ENCODE measurements at places on chromosomes 4 and X.
A peak's percentile ranks its signal among the peaks of the same experiment; 100 is the strongest.

- no peak for DNase-seq
Measured at GRCh38 chrX:131393426-131393825, 104.3 kb upstream of the IGSF1 start.

DNA sequence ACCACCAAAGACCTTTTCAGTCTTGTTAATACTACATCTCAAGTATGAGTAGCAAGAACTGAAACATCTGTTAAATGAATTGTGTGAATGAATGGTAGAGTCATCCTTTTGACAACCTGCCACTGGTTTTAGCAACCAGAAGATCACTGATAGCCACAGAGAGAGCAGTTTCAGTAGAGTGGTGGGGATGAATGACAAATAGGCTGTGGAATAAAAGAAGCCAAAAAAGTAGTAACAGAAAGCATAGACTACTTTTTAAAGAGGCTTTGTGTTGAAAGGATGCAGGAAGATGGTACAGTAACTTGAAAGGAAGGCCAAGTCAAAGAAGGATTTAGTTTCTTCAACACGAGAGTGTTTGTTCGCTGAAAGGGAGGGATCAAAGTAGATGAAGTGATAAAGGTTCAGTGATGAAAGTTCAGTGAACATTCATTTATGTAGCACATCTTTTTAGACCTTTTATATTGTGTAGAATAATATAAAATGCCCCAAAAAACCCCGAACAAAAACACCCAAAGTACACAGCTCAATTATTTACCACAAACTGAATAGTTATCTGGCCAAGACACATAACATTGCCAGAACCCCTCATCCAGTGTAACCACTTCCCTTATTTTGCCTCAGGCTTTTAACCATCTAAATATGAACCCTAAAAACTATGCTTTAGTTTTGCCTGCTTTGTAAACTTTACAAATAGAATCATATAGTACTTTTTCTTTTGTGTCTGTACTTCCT, 40.1 kb upstream of the EIF1AX start:
- DNase-seq, result peak; percentile 31

- DNase-seq, result peak; percentile 63
Measured at GRCh38 chr4:116358633-116359222, 726.6 kb downstream of the TRAM1L1 start.

DNA sequence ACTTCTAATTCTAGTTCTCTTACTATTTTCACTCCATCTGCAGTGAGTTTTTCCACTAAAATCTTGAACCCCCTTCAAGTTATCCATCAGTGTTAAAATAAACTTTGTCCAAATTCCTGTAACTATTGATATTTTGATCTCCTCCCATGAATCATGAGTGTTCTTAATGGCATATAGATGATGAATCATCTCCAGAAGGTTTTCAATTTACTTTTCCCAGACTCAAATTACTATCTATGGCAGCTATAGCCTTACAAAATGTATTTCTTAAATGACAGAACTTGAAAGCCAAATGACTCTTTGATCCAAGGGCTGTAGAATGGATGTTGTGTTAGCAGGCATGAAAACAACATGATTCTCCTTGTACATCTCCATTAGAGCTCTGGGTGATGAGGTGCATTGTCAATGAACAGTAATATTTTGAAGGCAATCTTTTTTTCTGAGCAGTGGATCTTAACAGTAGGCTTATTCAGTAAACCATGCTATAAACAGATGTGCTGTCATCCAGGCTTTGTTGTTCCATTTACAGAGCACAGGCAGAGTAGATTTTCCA, 16.1 kb upstream of the IQCM start:
- DNase-seq, result no peak

GRCh38 chr4:22336822-22337221, 179.0 kb downstream of the ADGRA3 start:
- DNase-seq, result no peak

DNA sequence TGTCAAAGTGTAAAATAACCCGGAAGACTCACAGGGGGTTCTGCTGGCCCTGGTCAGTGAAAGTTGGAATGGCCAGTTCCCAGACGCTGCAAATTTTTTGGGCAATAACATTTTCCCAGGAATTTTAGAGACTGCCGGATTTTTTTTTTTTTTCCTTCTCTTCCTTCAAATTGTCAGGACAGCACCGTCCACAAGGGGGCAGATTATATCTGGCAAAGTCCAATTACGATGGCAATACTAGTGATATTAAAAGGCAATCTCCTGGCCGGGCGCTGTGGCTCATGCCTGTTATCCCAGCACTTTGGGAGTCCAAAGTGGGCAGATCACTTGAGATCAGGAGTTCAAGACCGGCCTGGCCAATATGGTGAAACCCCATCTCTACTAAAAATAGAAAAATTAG, 20.5 kb downstream of the SLC25A5 start:
- peak; percentile 25 for DNase-seq

DNA sequence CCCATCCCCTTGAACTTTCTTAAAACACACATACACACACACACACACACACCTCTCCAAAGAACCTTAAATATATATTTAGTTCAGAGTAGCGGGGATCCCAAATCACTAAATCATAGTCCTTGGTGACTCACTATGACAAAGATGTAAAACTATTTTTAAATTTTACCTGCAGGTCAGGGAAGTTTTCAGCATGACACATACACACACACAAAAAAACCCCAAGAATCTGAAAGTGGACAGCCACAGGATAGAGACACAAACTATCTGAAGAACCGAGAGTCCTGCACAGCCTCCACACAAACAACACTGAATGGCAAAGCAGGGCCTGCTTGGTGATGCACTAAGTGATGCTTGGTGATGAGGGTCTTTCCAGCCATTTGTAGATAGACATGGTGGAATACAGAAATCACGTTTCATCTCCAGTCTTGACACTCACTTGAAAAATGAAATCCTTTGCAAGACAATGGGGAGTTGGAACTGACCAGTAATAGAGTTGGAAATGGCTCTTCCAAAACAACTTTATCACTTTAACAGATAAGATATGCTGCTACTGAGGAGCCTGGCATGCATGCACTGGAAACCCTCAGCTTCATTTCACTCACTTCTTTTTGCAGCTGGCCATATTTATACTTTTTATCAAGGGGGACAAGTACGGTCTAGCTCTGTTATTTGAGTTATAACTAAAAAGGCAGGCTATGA, 307.3 kb downstream of the RAPGEF2 start:
- DNase-seq, result no peak

GRCh38 chr4:17719106-17719505, 62.3 kb downstream of the FAM184B start:
- no peak for DNase-seq

- DNase-seq, result no peak
Measured at GRCh38 chr4:37502070-37502469, 184.1 kb downstream of the RELL1 start.

DNA sequence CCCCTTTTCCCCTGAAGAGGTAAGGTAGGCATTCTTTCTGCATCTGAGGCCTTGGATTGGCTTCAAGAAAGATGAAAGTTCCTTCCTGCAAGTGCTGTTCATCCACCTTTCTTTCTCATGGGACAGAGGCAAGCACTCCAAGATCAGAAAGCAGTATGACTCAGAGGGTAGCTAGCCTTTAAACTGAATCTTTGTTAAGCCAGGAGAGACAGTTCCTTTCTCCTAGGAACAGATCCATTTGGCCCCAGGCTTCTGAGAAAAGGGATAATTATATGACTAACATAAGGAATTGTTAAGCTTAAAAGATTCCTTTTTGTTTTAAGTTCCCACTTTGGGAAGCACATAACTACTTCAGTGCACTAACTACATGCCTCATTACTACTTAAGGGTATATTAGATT, 192.0 kb downstream of the PPP3CA start:
- no peak for DNase-seq

- no peak for DNase-seq
Measured at GRCh38 chr4:95388911-95389310, 159.9 kb downstream of the UNC5C start.

- no peak for DNase-seq
Measured at GRCh38 chr4:113957956-113958355, 21.5 kb downstream of the ARSJ start.

DNA sequence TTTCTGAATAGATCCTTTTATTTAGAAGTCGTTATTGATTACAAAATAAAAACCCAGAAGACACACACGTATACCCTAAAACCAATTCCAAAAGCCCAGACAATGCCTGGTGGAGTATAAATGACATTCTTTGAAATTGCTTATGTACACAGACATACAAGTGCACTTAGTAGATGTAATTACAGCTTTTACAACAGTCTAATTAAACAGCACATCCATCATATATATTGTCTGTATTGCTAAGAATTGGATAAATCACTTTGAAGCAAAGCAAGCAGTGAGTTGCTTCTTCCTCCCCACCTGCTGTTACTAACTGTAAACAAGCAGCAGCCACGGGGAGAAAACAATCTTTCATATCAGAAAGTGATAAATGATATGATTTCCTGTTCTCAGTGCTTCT, 645.7 kb downstream of the TLL1 start:
- DNase-seq, result no peak

DNA sequence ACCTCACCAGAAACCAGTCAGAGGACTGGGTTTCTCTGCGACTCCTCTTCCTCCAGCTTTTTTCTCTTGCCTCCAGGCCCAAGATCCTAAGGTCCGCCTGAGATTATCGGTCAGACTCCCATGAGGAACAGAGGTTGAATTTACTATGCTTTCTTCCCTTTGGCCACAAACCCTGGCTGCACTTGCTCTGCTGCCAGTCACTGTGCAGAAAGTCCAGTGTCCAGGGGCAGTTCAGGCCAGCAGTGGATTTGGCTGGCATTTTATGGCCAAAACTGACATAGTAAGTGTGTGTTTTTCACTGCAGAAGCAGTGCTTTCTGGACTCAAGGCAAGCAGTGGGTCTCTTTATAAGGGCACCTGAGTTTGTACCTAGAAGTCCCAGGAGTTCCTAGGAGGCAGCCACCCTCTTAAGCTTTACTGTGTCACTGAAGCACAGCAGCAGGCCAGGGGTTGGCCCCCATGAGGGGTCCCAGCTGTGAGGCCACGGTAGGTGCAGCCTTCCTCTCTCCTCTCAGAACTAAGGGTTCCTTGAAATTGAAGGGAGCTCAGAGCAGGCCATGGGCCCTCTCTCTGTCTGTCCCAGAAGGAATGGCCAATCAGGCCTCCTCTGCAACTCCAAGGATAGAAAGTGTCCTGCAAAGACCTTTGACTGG, 3.4 kb downstream of the RTL5 start:
- DNase-seq, result no peak

GRCh38 chrX:19870710-19871490, 16.5 kb downstream of the SH3KBP1 start:
- DNase-seq, result no peak
